Neural crest cell (in vitro differentiated cells): ENCODE measurements at places on chromosomes 2 and 18.

DNA sequence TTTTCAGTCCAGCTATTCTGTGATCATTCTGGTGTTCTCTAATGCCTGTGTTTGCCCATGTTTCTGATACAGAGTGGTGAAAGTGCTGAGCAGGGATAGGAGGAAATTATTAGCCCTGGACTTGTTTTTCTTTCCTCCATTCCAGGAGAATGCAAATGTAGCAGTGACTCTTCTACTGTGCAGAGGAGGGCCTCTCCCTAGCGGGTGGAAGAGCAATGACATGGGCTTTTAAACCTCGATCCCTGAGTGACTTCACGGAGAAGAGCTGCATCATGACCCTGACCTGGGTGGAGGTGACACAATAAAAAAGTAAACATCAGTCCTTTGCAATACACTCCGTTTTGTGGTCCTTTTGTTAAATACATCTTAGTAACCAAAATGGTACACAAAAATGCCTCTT is 68.0 kb upstream of the NETO1 start:
- DNase-seq: no peak
- H3K4me1 ChIP-seq: no peaks in the 10 kb centered on the region
- H3K27me3 ChIP-seq: peaks cover 2% of the 10 kb centered on the region
- H3K36me3 ChIP-seq: no peaks in the 10 kb centered on the region
- no peak overlapping the region for H3K27ac ChIP-seq

DNA sequence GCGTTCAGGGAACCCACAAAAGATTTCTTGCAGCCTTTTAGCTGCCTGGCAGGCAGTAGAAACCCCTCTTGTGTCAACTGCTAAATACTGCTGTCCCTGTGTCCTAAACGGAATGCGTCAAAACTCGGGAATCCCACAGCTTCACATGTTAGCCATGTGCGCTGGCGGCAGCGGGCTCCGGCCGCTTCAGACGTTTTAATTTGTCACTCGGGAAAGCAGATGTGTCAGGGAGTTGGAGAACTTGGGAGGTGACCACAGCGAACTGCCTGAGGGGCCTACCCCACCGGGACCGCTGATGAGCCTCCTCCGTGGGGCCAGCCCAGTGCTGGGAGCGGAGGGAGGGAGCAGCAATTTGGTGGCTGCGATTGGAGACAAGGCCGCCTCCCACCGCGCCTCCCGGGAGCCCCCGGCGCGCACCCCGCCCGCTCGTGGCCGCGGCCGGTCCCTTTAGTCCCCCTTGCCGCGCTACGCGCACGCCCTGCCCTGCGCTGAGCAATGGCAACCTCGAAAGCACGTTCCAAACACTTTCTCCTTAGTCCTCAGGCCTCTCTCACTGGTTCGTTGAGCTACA is 146.1 kb upstream of the SATB2 start:
- H3K36me3 ChIP-seq: no peaks in the 10 kb centered on the region
- H3K4me1 ChIP-seq: peaks cover 25% of the 10 kb centered on the region
- DNase-seq: no peak
- no peaks in the 10 kb centered on the region for H3K27me3 ChIP-seq

DNA sequence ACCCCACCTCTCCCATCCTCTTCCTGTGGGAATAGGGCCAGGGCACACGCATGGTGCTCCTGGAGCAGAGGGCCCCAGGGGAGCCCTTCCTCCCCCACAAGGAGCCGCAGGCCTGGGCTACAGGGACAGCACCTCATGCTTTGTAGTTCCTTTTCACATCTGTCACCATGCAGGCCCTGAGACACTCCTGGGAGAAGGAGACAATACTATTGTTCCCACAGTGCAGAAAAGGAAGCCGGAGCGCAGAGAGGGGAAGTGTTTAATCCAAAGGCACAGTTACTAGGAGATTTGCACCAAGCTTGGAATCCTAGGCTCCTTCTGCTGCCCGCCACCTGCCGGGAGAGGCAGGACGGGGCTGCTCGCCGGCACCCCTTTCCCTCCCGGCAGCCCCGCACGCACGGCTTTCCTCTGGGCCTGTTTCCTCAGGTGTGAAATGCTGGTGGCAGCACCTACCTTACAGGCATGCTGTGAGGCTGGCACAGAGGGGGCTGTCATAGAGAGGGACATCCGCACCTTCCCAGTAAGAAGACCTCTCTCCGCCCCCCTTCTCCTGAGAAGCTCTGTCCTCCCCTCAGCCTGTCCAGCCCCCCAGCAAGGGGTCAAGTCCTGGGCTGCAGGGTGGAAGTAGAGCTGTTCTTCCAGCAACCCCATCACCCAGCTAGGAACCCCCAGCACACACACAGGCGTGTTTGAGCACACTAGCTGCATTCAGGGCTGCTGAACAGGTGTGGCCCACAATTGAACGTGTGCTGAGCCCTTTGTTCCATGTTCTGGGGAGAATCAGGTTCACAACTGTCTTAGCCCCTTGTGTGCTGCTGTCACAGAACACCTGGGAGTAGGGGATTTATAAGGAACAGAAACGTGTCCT is 62.6 kb downstream of the SMAD7 start:
- no peak overlapping the region for H3K4me3 ChIP-seq
- H3K4me1 ChIP-seq: peaks cover 33% of the 10 kb centered on the region
- no peaks in the 10 kb centered on the region for H3K27me3 ChIP-seq
- no peak overlapping the region for H3K27ac ChIP-seq

GRCh38 chr2:3672861-3673678 is 15.1 kb downstream of the ALLC start:
- no peaks in the 10 kb centered on the region for H3K4me1 ChIP-seq
- no peaks in the 10 kb centered on the region for H3K27me3 ChIP-seq
- DNase-seq: no peak
- H3K36me3 ChIP-seq: no peaks in the 10 kb centered on the region
- no peak overlapping the region for H3K4me3 ChIP-seq
- H3K27ac ChIP-seq: no peak overlapping the region

DNA sequence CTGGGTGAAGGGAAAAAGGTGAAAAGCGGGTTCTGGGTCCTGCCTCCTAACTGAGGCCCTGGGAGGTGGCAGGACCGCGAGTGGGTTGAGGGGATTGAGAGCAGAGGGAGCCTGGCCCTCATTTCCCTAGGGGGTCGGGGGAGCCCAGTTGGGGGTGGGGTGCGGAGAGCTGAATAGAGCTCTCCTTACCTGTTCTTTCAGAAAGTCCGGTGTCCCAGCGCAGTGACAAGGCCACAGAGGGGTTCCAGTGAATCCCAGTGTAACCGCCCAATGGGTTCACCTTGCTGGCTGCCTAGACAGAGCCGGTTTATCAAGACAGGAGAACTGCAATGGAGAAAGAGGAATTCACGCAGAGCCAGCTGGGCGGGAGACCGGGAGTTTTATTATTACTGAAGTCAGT is 22.4 kb downstream of the TMEM177 start:
- no peaks in the 10 kb centered on the region for H3K36me3 ChIP-seq
- H3K4me1 ChIP-seq: peaks cover 46% of the 10 kb centered on the region
- no peak for DNase-seq

GRCh38 chr2:13035866-13036265 is 319.1 kb downstream of the TRIB2 start:
- peaks cover 4% of the 10 kb centered on the region for H3K36me3 ChIP-seq
- no peaks in the 10 kb centered on the region for H3K27me3 ChIP-seq
- no peaks in the 10 kb centered on the region for H3K4me1 ChIP-seq
- no peak overlapping the region for H3K4me3 ChIP-seq
- H3K27ac ChIP-seq: no peak overlapping the region

GRCh38 chr2:76640905-76641304 is 881.3 kb downstream of the LRRTM4 start:
- H3K4me1 ChIP-seq: no peaks in the 10 kb centered on the region
- peaks cover 5% of the 10 kb centered on the region for H3K36me3 ChIP-seq
- H3K27ac ChIP-seq: no peak overlapping the region
- no peak overlapping the region for H3K4me3 ChIP-seq
- no peaks in the 10 kb centered on the region for H3K27me3 ChIP-seq

GRCh38 chr18:51614033-51614432 is 416.6 kb upstream of the MEX3C start:
- H3K27ac ChIP-seq: no peak overlapping the region
- H3K4me3 ChIP-seq: no peak overlapping the region
- no peaks in the 10 kb centered on the region for H3K4me1 ChIP-seq
- no peak for DNase-seq

DNA sequence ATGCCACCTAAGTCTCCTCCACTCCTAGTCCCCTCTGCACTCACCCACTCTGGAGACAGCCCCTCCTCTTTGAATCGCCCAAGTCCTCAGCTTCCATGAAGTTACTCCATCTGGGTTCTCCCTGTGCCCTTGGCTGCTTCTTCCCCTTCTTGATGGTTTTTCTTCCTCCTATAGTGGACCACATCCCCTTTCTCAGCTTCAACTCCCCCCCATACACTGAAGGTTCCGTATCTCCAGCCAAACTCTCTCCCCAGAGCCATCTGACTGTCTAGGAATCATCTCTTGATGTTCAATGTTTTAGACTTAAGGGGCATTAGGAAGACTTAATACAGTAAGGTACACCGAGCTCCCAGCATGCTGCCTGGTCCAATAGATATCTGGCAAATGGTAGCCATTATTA is 39.6 kb downstream of the EMX1 start:
- no peak for DNase-seq
- H3K4me1 ChIP-seq: peaks cover 18% of the 10 kb centered on the region
- no peak overlapping the region for H3K4me3 ChIP-seq
- peaks cover 10% of the 10 kb centered on the region for H3K36me3 ChIP-seq
- peaks cover 49% of the 10 kb centered on the region for H3K27me3 ChIP-seq

GRCh38 chr18:29074147-29074546 is 897.2 kb upstream of the CDH2 start:
- no peak overlapping the region for H3K27ac ChIP-seq
- no peaks in the 10 kb centered on the region for H3K27me3 ChIP-seq
- H3K4me1 ChIP-seq: no peaks in the 10 kb centered on the region
- H3K4me3 ChIP-seq: no peak overlapping the region

DNA sequence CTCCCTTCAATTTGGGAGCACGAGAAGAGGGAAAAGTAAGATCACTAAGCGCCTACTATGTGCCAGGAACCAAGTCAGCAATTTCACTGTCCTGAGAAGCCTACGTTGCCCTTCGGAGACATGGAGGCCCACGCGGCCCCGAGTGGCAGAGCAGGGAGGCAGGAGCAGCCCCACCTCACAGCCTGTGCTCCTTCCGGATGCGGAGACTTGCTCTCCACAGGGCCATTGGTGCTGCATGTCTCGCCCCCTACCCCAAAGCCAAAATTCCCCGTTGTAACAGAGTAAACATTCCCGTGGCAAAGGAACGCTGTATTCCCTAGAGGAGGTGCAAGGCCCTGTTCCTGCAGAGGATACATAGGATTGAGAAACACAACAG is 4.5 kb downstream of the SLC14A2 start:
- no peak overlapping the region for H3K4me3 ChIP-seq
- H3K4me1 ChIP-seq: no peaks in the 10 kb centered on the region
- no peak overlapping the region for H3K27ac ChIP-seq
- peaks cover 3% of the 10 kb centered on the region for H3K27me3 ChIP-seq

- no peaks in the 10 kb centered on the region for H3K36me3 ChIP-seq
- no peak overlapping the region for H3K4me3 ChIP-seq
- H3K27ac ChIP-seq: no peak overlapping the region
- no peak for DNase-seq
Measured at GRCh38 chr18:57909620-57910019, 106.5 kb upstream of the ATP8B1 start.

DNA sequence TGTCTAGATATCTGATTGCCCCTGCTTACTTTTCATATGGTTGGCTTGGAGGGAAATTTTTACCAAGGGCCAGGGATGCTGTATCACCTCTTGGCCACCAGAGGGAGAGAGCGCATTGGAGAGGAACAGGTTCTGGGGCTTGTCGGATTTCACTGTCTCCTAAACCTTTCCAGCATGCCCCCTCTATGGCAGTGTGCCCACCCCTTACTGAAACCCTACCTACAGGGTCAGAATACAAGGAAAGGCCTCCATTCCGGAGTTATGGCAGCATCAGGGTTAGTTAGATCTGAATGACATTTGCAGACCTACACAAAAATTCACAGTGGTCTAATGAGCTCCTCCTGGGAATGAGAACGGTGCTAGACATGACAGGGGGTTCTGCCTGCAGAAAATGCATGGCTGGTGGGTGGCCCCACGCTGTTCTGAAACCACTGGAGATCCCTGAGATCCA is 5.8 kb downstream of the SLC14A2 start:
- H3K36me3 ChIP-seq: no peaks in the 10 kb centered on the region
- H3K27me3 ChIP-seq: peaks cover 3% of the 10 kb centered on the region
- H3K27ac ChIP-seq: peak overlapping the region; percentile 47
- DNase-seq: peak; percentile 49
- H3K4me3 ChIP-seq: no peak overlapping the region

DNA sequence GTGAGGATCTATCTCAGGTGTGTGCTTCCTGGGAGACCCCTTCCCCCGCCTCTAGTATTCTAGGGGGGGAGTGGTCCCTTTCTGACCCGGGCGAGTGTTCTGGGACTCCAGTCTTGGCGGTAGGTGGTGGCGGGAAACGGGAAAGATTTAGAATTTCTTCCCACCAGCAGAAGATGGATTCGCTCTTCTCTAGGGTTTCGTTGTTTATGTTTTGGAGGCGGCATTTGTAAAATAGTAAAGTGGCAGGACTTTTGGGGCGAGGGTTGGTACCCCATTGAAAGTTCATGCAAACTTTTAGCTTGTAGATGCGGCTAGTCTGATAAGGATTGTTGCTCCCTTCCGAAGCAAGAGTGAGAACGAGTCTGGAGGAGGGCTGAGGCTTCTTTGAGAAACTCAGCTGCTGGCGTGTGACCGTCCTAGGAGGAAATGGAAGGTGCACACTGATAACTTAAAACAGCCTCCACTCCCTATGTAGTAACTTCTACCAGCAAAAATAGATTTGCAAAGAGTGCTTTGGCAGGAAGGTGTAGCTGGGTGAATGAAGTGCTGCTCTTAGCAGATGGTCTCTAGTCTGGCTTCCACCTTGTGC is 412 bp downstream of the GPD2 start:
- peak overlapping the region; percentile 97 for H3K27ac ChIP-seq
- H3K4me3 ChIP-seq: peak overlapping the region; percentile 93

DNA sequence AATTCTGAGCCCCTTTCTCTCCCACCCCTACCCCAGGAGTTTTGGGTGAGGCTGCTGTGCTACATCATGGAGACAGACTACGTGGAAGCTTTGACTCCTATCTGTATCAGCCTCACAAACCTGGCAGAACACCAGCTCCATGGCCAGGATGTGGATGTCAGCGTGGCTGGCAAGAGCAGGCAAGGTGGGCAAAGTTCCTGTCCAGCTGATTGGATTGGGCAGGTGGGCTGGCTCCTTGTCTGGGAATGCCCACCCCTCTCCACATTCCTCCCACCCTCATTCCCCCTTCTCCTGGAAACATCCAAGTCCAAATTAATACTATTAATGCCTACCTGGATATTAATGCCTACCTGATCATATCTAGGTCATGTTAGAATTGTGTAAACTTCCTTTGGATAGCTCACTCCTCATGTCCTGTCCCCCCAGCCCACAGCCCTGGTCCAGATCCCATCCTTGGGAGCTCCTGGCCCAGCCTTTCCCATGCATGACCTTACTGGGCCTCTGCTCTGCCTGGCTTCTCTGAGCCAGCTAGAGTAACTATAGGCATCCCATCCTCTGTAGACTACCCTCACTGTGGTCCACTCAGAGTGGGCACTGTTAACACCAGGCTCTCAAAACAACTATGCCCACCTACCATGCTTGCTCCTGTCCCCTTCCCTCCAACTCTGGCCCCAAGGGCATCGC is 24.1 kb downstream of the MROH2A start:
- H3K4me3 ChIP-seq: no peak overlapping the region
- H3K27ac ChIP-seq: peak overlapping the region; percentile 47
- no peaks in the 10 kb centered on the region for H3K36me3 ChIP-seq
